ENCODE measurements at places on chromosomes 3 and 15.

DNA sequence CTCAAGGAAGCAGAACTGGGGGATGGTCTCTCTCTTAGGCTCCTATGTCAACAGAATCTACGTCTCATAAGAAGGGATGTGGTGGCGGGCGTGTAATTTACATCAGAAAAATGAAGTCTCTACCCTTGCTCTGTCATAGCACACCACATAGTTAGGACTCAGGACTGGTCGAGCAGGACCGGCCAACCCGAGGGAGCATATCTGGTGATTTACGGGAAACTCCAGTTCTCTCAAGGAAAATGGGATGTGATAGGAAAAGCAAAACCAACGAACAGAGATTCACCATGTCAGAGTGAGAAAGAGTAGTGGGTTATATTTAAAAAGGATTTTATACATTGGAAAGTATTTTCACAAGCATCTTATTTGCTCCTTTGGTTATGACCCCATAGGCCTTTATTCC, 54.7 kb downstream of the IGF2BP2 start:
- DNase-seq: no peak

- DNase-seq: no peak
These were observed 106.2 kb downstream of the XXYLT1 start for GRCh38 chr3:195164573-195165264.

- no peak for DNase-seq
These were observed 48.1 kb downstream of the SUSD5 start for GRCh38 chr3:33170531-33170930.

DNA sequence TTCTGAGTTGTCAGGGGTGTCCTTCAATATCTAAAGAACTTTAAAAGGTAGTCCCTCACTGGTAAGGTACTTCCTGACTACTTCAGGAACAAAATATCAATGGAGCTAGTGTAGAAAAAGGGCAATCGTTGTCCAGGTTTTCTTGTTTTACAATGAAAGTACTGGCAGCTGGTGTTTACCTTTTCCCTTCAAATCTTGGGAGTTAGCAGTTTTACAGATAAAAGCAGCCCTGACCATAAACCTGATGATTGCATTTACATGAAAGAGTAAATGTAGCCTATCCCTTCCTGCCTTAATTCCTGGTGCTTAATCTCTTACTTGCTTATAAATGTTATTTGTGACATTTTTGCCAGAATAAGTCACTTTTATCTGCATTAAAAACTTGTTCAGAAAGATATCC, 559.9 kb upstream of the ARPP21 start:
- no peak for DNase-seq

DNA sequence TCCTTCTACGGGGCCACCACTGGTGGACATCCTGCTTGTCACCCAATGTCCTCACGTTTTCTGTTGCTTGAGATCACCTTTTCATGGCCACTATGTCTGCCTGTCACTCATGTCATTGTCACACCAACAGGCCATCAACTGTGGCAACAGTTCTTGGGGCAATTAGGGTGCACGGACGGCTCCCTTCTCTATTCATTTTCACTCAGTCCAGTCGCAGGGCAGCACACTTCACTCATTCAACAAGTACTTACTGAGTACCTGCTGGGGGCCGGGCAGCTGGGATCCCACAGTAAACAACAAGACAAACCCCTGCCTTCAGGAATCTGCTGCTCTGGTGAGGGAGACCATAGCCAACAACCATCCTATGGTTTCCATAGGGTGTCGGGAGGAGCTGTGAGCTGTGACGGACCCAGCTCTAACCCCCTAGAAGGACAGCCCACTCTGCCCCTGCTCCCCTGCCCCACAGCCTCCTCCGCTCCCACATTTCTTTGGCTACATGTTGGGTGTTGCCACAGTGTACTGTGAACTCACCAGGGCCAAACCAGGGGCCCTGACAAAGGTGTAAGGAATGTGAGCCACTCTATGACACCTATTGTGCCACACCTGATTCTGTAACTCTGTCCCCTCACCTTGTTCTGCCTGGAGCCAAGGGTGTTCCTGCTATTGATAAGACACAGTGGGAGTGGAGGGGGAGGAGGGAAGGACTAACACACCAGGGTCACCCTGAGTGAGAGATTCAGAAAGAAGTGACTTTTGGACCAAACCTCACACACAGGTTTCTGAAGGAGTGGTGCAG, 1.9 kb downstream of the VILL start:
- no peak for DNase-seq

DNA sequence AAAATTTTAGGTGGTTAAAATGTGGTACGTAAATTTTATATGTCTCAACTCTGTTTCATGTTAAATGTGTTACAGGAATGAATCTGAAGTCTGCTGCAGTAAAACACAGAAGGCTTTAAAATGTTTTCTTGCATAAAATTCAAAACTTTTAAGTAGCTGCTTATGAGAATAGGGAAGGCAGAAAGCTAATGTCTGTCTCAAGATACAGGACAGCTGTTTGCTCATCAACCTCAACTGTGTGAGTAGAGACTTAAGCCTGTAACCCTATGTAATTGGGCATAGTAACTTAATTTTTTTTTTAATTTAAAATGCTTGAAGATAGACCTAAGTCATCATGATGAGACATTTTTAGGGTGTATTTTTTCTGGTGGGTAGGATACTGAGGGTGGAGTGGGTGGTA, 38.9 kb downstream of the ZFAND6 start:
- DNase-seq: no peak
